ENCODE measurements at places on chromosomes 13 and 19.
A peak's percentile ranks its signal among the peaks of the same experiment; 100 is the strongest.

- DNase-seq = no peak
Measured at GRCh38 chr19:51689751-51690453, 3.2 kb upstream of the SPACA6 start.

DNA sequence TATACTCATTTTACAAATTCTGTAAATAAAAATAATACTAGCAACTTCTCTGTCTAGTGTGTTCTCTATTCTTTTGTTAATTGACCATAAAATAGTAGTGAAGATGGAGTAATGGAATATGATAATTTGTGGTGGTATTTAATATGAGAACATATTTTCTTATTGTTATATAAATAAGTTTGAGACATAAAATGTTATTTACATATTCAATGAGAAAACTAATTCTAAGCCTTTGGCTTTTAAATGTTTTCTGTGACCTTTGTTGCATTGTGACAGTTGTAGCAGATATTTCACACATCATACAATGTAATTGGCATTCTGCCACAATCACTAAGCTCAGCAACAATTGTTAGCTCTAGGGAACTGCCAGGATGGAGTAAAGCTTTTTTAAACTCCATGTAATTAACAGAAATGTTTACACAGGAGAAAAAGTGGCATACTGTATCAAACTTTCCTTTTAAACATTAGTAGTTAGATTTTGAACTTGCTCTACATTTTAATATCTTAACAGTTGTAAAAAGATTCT lies 562.1 kb upstream of the PCDH9 start:
- no peak for DNase-seq

- no peak for DNase-seq
Measured at GRCh38 chr13:51688937-51689662, 104.8 kb downstream of the WDFY2 start.

DNA sequence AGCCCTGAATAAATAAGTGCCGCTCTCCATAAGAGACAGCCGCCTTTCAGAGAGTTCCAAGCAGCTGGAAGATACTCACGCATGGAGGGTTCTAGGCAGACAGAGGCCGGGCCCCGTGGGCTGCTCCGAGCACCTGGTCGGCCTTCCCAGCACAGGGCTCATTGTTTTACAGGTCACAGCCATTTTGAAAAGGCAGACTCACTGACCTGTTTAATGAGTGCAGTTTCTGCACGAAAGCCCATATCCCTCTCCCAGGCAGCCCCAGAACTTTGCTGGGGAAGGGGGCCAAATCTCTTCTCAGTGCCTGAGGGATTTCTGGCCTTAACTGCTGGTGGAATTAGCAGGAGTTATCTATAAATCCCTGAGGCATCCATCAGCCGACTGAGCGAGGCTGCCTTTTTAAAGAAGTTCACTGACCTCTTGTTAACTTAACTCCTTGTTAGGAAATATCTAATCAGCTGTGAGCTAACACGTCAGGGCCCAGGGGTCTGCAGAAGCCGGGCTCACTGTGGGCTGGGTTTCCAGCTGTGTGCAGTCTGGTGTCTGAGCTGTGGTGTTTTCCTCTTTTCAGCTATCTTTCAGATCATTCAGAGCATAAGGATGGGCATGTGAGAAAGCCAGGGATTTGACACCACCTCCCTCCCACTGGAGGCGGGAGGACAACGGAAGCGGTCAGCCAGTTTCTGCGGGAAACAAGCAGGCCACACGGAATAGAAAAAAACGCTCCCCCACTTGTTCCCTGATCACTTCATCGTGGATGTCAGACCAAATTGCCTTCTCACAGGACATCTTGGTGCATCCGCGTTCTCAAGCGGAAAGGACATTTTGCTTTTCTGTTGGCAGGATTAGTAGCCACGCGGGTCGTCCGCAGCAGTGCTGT lies 23.3 kb downstream of the SERP2 start:
- no peak for DNase-seq

DNA sequence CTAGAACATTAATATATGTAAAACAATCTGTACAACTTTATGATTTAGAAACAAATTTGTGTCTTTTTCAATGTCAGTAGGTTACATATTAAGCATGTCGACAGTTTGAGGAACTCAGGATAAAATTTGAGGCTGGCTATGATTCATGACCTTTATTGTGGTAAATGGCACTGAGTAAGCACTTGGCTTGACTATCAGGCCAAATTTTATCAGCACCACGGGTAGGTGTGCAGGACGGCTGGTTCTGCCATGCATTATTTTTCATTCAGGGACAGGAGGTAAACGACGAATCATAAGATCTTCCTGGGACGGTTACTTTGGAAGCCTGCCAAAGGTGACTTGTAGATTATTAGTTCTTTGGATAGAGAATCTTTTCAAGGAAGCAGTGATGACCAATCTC lies 19.9 kb upstream of the CYP4F8 start:
- no peak for DNase-seq

DNA sequence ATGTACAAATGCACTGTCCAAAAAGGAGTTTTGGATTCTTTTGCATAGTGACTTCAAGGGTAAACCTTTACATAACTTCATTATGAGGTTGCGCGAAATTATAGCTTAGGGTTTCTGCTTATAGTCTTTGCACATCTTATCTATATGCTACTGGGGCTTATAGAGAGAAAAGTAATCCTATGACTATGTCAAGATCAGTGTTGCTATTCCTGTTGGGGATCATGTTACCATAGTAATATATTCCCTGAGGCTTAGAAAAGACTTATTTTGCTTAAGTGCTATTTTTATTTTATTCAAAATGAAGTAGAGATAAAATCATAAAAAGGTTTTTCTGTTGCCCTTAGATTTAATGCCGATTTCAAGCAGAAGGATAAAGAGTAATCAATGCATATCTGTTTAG lies 14.7 kb upstream of the POSTN start:
- no peak for DNase-seq

- no peak for DNase-seq
Measured at GRCh38 chr19:40745402-40745780, 4.9 kb downstream of the ACTMAP start.

DNA sequence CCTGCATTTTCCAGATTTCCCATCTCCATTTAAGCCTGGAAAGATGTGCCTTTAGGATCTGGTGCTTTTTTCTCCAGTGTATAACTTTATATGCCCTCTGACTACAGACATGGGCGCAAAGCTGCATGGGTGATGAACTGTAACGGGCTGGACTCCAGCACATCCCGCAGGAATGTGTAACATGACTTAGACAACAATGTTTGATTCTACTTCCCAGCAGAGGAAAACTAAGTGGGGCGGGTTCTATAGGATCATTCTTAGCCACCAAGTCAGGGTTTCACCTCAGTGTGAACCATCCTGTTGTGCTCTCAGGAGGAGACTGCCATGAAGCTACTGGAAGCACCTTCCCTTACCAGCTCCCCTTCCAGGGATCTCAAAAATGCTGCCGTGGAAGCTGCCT lies 93.2 kb upstream of the SERP2 start:
- DNase-seq = no peak

DNA sequence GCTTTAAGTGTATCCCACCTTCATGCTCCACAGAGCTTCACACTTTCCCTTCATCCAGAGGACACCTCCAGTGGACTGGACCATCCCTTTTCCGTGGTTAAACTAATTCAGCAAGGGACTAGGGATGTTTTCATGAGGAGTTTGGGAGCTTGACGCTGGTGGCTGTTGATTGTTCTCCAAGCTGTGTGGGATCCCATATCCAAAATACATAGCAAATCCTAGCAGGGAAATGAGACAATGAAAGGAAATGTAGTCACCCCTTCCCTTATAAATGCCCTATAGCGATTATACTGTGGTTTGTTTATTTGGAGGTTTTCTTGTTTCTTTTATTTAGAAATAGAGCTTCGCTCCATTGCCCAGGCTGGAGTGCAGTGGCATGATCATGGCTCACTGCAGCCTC lies 31.6 kb upstream of the DPRX start:
- DNase-seq = no peak

- DNase-seq = peak; percentile 56
Measured at GRCh38 chr19:47124937-47125668, 5.5 kb upstream of the SAE1 start.

DNA sequence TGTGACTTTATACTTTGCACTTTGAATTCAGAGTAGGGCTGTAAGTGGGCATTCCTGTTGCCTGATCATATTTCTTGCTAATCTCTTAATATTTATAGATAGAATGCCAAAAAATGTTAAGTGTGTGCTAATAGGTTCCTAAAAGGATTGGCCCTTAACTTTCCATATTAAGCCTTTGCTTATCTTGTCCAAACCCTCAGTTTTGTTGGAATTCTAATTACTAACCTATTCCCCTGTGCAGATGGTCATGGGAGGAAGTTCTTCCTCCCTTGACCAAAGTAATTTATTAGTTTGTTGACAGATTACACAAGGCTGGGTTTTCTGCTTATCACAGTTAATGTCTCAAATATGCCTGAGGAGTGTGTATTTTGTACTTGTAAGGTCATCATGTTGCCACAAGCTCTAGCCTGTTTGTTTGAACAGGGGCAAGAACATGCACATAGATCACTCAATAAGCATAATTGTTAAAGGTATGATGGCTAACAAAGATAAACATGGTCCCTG lies 541.1 kb upstream of the SPRY2 start:
- DNase-seq = no peak

DNA sequence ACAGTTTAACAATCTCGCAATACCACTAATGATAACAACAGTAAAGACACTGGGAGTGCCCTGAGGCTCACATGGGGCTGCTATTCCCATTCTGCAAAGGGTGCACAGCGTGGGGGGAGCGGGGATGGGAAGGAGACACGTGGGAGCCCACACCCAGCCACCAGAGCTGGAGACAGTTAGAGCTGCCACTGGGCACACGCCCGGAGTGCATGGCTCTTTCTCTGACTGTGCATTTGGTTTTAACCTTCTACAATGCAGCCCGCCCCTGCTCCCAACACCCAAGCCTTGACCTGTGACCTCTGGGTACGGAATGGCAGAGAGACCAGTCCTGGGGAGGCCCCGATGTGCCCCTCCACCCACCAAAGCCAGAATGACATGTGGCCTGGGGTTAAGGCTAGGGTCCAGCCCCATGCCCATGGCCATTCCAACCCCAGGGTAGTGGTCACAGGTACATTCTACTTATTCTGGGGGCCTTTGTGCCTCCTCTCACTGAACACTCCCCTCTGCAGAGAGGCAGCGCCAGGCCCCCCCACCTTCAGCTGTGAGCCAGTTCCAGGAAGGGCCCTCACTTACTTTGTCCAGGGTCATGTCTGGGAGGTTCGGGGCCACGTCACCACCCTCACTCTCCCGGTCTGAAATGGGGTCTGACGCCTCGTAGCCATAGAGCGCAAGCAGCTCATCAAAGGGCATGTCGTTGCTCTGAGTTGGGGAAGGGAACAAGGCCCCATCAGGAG lies 17.1 kb downstream of the MIER2 start:
- no peak for DNase-seq

DNA sequence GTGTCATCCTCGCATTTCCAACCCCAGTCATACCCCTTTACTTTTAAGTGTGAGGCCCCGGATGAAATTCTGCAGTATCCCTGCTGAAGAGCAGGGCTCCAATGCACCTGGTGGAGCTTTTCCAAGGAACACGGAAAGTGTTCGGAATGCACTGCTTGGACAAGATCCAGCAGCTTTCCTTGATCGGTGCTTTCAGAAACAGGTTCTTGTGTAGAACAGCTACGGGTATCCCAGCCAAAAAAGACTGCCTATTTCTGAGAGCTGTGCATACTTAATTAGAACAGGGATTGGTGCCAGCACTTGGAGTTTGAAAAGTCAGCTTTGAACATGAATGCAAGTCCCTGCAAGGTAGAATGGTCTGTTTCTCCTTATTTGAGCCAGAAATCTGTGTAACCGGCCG lies 87.2 kb upstream of the C1QTNF9B start:
- no peak for DNase-seq

DNA sequence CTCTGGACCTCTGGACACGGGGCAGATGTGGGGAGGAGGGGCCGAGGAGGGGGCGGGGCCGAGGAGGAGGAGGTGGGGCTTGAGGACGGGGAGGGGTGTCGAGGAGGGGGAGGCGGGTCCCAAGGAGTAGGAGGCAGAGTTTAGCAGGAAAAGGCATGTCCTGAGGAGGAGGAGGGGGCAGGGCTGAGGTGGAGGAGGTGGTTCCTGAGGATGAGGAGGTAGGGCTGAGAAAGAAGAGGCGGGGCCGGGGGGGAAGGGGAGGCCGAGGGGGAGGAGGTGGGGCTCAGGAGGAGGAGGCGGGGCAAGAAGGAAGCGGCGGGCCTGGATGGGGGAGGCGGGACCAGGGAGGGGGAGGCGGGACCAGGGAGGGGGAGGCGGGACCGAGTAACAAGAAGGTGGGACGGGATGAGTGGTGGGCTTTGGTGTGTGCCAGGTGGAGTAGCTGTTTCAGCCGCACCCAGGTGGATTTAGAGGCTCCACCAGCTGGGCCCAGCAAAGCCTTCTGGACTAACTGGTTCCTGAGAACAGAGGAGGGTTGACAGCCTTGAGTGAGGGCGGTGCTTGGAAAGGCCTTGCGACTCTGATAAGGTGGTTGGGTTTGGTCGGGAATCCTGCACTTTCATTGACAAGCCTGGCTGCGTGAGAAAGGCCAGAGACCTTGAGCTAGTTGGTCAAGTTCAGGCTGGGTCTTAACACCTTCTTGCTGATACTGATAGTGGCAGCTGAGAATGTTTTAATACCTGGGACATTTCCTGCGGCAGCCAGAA lies 7.7 kb downstream of the TECR start:
- DNase-seq = peak; percentile 62

GRCh38 chr13:102580552-102581169 lies 16.1 kb upstream of the TPP2 start:
- no peak for DNase-seq

- DNase-seq = no peak
Measured at GRCh38 chr19:58498316-58499020, 13.3 kb downstream of the SLC27A5 start.

- peak; percentile 78 for DNase-seq
Measured at GRCh38 chr19:42140125-42140754, 8.0 kb upstream of the POU2F2 start.

GRCh38 chr19:2600914-2601870 lies 101.3 kb downstream of the GNG7 start:
- DNase-seq = no peak

DNA sequence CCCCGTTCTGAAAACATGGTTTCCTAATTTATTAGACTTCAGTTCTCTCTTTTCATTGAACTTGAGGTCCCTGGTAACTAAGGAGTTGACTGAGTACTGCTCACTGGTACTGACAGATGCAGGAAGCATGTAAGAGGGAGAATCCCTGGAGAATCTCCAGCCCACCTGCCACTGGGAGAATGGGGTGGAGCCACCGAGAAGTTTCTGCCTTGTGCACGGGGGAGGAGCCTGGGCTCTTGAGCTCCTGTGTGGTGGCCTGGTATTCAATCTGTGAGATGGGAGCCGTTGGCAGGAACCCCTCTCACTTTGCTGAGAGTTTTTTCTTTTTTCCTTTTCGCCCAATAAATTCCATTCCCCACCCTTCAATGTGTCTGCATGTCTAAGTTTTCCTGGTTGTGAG lies 13.2 kb upstream of the AKAP11 start:
- no peak for DNase-seq

Data from right renal cortex interstitium (tissue), 3 donors.